Regular cardiac myocyte (primary cell): ENCODE measurements at places on chromosomes 4 and X. TPM values are rescaled to one million over a fixed set of nuclear protein-coding genes. Genes with fewer than 3 reads are reported as not detected.

The SERPINA7 gene
- total RNA-seq = not detected in 2 replicates

The BMPR1B gene
- 0.56 and 0.77 TPM in 2 replicates for total RNA-seq

The NAP1L3 gene
- 6.5 and 7.9 TPM in 2 replicates for total RNA-seq

The DCX gene
- not detected in 2 replicates for total RNA-seq

The IL1RAPL2 gene
- not detected in 2 replicates for total RNA-seq

The CT45A2 gene
- not detected in 2 replicates for total RNA-seq

The MAGEC3 gene
- total RNA-seq = not detected in 2 replicates

The RLIM gene
- 66.3 and 70.8 TPM in 2 replicates for total RNA-seq

The CPZ gene
- 1.5 and 9.0 TPM in 2 replicates for total RNA-seq

The DKK2 gene
- 0.19 TPM in 1 of 2 replicates, not detected in the other for total RNA-seq

The TAF7L gene
- total RNA-seq = 0.38 and 1.1 TPM in 2 replicates

The PABPC1L2A gene
- total RNA-seq = not detected in 2 replicates

The PPEF1 gene
- total RNA-seq = not detected in 2 replicates

The TCP11X2 gene
- total RNA-seq = not detected in 2 replicates

The DMRTC1 gene
- not detected in 2 replicates for total RNA-seq

The TMPRSS11D gene
- not detected in 2 replicates for total RNA-seq

The HTR2C gene
- total RNA-seq = not detected in 2 replicates

The ETDC gene
- not detected in 2 replicates for total RNA-seq

The GYPB gene
- total RNA-seq = not detected in 2 replicates

The TCEAL6 gene
- not detected in 2 replicates for total RNA-seq

The RHOXF2B gene
- not detected in 2 replicates for total RNA-seq

The GLRB gene
- 11.7 and 31.9 TPM in 2 replicates for total RNA-seq

The ARMCX4 gene
- total RNA-seq = 5.4 and 6.8 TPM in 2 replicates

The CT45A3 gene
- not detected in 2 replicates for total RNA-seq

The CDS1 gene
- total RNA-seq = under 0.01 and 0.28 TPM in 2 replicates

The CT55 gene
- total RNA-seq = not detected in 2 replicates

The POU3F4 gene
- total RNA-seq = not detected in 2 replicates

The C4orf50 gene
- total RNA-seq = under 0.01 TPM in 1 of 2 replicates, not detected in the other

The IBSP gene
- total RNA-seq = 0.19 and 0.56 TPM in 2 replicates

The MAGEB5 gene
- total RNA-seq = not detected in 2 replicates

The ATP10D gene
- total RNA-seq = 38.7 and 73.3 TPM in 2 replicates

The ADAM29 gene
- total RNA-seq = not detected in 2 replicates

The EPGN gene
- 0.38 and 0.85 TPM in 2 replicates for total RNA-seq

The TDO2 gene
- under 0.01 and 0.28 TPM in 2 replicates for total RNA-seq

The FRG2 gene
- total RNA-seq = under 0.01 TPM in 1 of 2 replicates, not detected in the other

The NUDT10 gene
- total RNA-seq = 0.85 and 2.7 TPM in 2 replicates

The CLCN4 gene
- total RNA-seq = 3.1 and 3.9 TPM in 2 replicates

The KLF3 gene
- 7.6 and 9.8 TPM in 2 replicates for total RNA-seq

The SCML2 gene
- 0.56 and 1.3 TPM in 2 replicates for total RNA-seq

The SSX2 gene
- total RNA-seq = not detected in 2 replicates

The NLRP2B gene
- total RNA-seq = not detected in 2 replicates

The MAGEB2 gene
- not detected in 2 replicates for total RNA-seq

The GPRIN3 gene
- 0.56 and 0.58 TPM in 2 replicates for total RNA-seq

The TRIM60 gene
- not detected in 2 replicates for total RNA-seq

The ETDB gene
- total RNA-seq = not detected in 2 replicates

The PCDH7 gene
- total RNA-seq = 0.96 and 1.4 TPM in 2 replicates

The ADH4 gene
- total RNA-seq = 0.28 TPM in 1 of 2 replicates, not detected in the other

The TRIM61 gene
- total RNA-seq = 1.5 and 4.5 TPM in 2 replicates

The BCAP31 gene
- 240 and 278 TPM in 2 replicates for total RNA-seq

The ARMCX5 gene
- total RNA-seq = 11.5 and 17.5 TPM in 2 replicates

The SYN1 gene
- total RNA-seq = under 0.01 and 0.28 TPM in 2 replicates

The SHROOM4 gene
- 2.0 and 2.3 TPM in 2 replicates for total RNA-seq

The NKX3-2 gene
- 0.28 TPM in 1 of 2 replicates, not detected in the other for total RNA-seq

The REPS2 gene
- total RNA-seq = 0.38 and 0.85 TPM in 2 replicates
